ENCODE measurements at places on chromosomes 13 and 19.

DNA sequence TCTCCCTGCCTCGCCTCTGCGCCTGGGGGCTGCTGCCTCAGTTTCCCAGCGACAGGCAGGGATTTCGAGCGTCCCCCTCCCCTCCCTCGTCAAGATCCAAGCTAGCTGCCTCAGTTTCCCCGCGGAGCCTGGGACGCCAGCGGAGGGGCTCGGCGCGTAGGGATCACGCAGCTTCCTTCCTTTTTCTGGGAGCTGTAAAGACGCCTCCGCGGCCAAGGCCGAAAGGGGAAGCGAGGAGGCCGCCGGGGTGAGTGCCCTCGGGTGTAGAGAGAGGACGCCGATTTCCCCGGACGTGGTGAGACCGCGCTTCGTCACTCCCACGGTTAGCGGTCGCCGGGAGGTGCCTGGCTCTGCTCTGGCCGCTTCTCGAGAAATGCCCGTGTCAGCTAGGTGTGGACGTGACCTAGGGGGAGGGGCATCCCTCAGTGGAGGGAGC is 722 bp upstream of the ICAM1 start:
- DNase-seq, result no peak

DNA sequence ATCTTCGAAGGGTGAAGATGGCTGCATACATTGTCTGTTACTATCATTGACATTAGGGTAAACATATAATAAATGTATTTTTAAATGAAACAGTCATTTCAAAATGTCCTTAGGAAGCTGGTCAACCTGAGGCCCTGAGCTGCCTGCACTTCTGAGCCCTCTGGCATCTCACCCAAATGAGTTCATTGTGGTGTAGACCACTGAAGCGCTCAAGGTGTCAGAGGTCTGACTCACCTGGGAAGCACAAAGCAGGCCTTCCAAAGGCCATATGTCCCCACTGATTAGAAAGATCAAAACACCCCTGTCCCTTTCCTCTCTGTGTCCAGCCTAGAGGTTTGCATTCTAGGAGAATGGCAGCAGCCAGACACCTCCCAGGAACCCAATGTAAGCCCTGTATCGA is 59.6 kb downstream of the COL4A2 start:
- DNase-seq, result no peak

DNA sequence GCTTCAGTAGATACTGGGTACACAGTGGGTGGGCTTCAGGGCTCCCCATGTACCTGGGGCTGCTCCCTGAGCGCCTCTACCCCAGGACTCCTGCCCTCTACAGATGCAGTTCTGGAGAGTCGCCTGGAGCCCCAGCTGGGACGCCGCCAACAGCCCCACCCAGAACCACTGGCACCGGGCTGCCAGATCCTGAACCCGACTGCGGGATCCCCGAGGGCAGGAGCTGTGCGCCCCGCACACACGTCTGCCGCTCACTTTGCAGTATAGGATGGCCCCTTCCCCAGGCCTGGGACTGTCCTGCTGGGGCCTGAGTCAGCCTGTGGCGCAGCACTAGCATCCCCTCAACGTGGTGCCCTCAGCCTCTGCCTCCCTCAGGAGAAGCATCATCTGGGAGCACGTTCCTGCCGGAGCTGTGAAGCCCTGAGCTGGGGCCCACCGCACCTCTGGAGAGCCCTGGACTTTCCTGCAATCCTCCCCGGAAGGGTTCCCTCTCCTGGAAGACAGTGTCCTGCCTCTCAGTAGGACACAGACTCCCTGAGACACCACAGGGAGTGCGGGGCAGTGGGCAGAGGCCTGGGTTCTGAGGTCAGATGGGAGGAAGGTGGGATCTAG is 3.7 kb downstream of the REXO1 start:
- DNase-seq, result no peak

DNA sequence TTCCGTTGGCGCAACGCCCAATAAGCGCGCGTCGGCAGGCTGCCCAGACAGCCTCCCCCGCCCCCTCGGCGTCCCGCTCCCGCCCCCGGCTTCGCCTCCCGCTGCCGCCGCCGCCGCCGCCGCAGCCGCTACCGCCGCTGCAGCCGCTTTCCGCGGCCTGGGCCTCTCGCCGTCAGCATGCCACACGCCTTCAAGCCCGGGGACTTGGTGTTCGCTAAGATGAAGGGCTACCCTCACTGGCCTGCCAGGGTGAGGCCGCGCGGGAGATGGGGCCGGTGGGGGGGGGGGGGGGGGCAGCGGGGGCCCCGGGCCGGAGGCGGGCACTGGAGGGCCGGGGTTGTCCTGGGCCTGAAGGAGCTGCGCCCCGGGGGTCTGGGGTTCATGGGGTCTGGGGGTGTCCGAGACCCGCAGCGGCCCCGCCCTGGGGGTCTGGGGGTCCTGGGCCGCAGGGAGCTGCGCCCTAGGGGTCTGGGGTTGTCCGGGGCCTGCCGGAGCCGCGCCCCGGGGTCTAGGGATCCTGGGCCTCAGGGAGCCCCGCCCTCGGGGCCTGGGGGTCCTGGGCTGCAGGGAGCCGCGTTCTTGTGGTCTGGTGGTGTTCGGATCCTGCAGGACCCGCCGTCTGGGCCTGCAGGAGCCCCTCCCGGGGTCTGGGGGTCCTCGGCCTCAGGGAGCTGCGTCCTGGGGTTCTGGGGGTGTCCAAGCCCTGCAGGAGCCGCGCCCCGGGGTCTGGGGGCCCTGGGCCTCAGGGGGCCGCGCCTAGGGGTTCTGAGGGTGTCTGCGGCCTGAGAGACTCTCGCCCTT is at the start of gene HDGFL2:
TSS of gene HDGFL2 (plus strand) at position 124 of the 801 bp plus-strand sequence. CDS start at position 178, 54 bp downstream.
- DNase-seq, result no peak

DNA sequence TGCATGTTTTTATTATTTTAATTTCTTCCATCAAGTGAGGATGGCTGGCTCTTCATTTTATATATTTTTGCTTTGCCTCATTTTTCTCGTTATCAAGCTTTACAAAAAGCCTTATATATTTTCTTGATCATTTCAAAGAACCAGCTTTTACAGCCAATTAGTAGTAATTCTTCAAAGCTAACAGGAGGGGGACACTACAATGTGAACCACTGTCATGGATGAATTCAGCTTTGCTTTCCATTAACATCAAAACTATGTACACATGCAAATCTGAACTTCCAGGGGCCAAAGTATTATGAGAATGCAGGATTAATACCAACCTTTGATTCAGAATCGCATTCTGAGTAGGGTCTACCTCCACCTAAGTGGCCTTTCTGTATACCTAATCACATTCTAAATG is 11.1 kb downstream of the UQCRFS1 start:
- DNase-seq, result no peak

- no peak for DNase-seq
Measured at GRCh38 chr13:39559847-39560246, 43.1 kb downstream of the LHFPL6 start.

DNA sequence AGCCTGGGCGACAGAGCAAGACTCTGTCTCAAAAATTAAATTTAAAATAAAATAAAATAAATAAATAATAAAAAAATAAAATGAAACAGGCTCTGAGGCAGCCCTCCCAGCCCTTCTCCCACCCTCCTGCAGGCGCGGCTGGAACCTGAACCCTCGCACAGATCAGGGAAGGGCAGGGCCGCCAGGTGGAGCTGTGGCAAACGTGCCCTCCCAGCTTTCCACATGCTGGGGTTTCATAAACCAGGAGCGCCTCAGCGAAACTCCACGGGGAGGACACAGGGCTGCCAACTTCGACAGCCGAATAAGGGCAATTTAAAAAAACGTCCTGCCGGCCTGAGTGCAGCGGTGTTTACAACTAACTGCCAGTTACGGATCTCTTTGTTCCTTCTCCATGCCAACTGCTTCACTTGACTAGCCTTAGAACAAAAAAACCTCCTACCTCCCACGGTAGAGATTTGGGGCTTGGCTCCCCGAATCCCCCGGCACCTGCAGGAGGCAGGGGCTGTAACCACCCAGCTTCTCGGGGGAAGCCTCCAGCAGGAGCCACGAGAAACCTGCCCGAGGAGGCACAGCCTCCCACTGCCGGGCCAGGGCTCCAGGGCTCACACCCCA is 15.9 kb downstream of the ZNF787 start:
- no peak for DNase-seq

GRCh38 chr13:39037410-39037879 is 444 bp downstream of the PROSER1 start:
- DNase-seq, result no peak
